ENCODE measurements at places on chromosomes 7 and 10.

DNA sequence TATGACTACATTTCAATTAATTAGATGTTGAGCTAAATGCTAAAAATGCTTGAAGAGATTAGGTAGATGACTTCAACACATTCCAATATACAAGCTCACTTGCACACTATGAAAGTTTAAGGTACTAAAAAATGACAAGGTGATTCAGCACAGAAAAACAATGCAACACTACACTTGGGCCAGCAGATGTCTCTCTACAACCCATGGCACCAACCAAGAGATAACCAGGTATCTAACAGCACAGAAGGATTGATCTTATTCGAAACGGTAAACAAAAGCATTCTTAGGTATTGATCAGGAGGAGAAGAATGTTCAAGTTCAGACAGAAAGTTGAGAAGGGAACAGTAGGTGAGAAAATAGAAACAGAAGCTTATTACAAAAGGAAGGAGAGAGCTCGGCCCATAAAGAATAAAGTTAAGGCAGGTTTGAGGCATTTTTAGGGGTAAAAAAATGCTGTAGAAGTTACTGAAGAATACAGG is 248.2 kb upstream of the KLF14 start:
- DNase-seq, result no peak

- DNase-seq, result no peak
Observed at GRCh38 chr7:154795437-154795836, 207.5 kb downstream of the PAXIP1 start.

DNA sequence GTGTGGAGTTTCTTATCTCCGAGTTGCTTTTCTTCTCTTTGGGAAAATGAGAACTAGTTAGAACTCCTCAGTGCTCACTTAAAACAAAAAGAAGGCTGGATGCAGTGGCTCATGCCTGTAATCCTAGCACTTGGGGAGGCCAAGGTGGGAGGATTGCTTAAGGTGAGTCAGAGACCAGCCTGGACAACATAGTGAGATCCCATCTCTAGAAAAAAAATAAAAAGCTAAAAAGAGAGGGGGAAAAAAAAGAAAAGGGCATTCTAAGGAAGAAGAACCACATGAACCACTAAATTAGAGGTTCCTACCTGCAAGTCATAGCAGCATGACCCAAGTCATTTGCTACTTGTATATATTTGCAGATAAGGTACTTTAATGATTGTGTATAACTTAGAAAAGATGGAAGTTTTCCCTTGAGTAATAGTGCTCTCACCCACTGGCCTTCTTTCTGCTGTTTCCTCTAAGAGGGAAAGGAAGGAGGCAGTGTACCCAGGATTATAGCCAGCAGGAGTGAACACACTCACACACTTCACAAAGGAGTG is 87.8 kb downstream of the CCDC71L start:
- no peak for DNase-seq

GRCh38 chr10:101710059-101710695 is 15.2 kb upstream of the FBXW4 start:
- DNase-seq, result no peak

DNA sequence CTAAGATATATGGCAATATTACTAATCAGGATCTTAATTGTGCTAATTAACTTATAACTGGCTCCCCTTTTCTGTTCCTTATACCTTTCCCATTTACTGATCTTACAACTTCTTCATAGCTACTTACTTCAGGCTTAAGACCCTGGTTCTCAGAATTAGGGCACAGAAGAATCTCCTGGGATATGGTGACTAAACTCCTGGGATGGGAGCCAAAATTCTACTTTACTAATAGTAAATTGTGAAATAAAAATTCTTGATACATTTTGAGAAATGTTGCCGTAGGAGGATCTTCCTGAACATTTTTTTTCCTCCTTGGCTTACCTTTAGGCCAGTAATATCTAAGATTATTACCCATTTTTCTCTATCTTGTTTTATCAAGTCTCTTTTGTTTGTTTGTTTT is 309.5 kb downstream of the ATRNL1 start:
- DNase-seq, result no peak

DNA sequence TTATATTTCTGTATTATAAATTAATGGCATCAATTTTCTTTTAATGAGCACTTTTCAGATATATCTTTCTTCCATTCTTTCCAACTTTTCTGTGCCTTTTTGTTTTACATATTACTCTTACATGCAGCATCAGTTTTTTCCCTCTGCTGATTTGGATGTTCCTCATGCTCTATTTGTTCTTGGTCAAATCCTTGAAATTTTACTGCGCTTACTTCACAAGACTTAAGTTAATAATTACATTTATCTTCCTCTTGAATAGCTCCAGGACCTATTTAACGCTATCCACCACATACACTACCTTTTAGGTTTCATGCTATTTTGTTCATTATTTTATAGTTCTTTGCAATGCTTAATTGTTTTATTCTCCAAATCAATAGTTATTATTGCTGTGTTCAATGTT is 97.6 kb upstream of the CTTNBP2 start:
- DNase-seq, result no peak

- no peak for DNase-seq
Observed at GRCh38 chr7:20581956-20582355, 33.5 kb upstream of the ABCB5 start.

DNA sequence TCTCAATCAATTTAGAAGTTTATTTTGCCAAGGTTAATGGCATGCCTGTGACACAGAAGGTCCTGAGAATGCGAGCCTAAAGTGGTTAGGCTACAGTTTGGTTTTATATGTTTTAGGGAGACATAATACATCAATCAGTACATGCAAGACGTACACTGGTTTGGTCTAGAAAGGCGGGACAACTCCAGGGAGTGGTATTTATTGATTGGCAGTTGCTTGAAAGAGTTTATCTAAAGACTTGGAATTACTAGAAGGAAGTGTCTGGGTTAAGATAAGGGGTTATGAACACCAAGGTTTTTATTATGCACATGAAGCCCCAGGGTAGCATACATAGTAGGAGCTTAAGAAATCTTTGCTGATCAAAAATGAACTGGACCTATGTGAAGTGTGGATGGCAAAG is 21.5 kb downstream of the NPVF start:
- no peak for DNase-seq

DNA sequence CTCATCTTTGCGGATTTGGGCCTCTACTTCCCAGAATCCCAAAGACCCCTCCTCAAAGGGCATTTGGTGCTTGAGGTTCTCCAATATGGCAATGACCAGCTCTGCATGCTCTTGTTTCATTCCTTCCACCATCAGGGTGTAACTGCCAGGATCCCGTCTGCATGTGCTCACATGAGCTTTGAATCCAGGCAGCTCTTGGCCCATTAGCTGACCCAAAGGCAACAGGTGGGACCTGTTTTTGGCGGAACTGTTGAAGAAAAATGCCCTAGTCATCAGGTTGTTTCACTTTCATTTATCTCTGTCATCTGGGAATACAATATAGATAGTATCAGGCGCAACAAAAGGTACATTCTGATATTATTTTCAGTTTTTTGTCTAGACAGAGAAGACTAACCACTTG is 159.1 kb upstream of the TCF7L2 start:
- DNase-seq, result no peak

- no peak for DNase-seq
Observed at GRCh38 chr10:69663369-69663947, 33.4 kb downstream of the FAM241B start.

GRCh38 chr7:14628516-14628915 is 274.0 kb downstream of the DGKB start:
- DNase-seq, result no peak

DNA sequence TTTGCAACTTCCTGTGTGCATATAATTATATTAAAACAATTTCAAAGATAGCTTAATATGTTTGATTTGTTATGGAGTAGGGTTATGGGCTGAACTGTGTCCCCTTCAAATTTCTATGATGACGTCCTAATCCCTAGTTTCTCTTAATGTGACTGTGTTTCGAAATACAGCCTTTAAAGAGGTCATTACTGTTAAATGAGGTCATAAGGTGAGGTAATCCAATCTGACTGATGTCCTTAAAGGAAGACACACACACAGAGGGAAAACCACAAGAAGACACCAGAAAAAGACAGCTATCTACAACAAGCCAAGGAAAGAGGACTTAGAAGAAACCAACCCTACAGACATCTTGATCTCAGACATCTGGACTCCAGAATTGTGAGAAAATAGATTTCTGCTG is 407.4 kb downstream of the MAGI2 start:
- DNase-seq, result no peak

DNA sequence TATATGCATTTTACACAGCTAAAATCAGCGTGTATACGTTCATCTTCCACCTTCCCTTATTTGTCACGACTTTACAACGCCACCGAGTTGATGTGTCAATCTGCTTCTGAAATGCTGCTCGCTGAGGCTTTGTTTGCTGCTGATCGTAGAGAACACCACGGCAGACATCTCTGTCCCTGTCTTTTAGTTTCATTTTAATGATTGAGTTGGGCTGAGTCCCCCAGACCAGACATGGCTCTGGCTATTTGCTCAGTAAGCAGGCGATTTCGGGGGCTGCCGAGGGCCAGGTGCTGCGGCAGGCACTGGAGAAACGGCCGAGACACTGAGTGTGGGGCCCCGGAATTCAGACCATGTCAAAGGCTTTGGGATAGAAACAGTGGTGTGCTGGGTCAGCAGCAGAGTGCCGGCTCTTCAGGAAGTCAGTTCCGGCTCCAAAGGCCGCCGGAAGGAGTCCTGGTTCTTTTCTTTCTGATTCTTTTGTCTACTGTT is 5.0 kb downstream of the LRRC27 start:
- DNase-seq, result peak; percentile 55

GRCh38 chr7:44534501-44534900 is 6.6 kb downstream of the NPC1L1 start:
- no peak for DNase-seq

DNA sequence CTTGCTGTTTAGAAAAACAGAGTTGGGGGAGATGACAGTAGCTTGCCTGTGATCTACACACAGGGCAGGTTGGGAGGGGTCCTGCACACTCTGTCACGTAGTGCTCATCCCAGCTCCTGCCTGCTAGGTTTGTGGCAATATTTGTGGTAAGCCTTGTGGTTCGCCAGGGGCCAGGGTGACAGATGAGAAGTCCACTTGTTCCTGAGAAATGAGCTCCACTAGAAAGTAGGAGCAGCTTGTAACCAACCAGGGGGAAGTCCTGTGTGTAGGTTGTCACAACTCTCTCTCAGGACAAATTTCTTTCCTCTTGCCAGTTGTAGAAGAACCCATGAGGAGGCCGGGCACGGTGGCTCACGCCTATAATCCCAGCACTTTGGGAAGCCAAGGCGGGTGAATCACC is 147.0 kb downstream of the TCF7L2 start:
- DNase-seq, result no peak

- DNase-seq, result no peak
Observed at GRCh38 chr7:39145935-39146334, 168.2 kb downstream of the POU6F2 start.

- DNase-seq, result no peak
Observed at GRCh38 chr7:28872226-28872625, 85.9 kb downstream of the TRIL start.

DNA sequence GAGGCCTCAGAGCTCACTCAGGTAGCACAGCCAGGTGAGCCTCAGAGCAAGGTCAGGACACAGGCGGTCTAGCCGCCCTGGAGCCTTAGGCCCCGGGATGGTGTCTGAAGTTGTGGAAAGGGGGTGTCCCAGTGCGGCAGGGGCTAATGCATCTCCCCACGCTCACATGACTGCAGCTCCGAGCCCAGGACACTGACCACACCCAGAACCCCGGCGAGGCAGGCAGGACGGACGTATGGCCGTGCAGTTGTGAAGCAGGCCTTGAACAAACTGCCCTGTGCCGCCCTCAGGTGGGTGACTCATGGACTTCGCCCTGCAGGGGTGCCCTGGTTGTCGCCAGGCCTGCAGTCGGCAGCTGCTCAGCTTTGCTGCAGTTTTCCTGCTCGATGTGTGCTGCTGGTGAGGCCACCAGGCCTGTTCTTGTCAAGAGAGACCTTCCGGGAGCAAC is 5.0 kb upstream of the PRKAR1B start:
- no peak for DNase-seq

GRCh38 chr7:36071605-36072004 is 81.4 kb upstream of the EEPD1 start:
- no peak for DNase-seq

DNA sequence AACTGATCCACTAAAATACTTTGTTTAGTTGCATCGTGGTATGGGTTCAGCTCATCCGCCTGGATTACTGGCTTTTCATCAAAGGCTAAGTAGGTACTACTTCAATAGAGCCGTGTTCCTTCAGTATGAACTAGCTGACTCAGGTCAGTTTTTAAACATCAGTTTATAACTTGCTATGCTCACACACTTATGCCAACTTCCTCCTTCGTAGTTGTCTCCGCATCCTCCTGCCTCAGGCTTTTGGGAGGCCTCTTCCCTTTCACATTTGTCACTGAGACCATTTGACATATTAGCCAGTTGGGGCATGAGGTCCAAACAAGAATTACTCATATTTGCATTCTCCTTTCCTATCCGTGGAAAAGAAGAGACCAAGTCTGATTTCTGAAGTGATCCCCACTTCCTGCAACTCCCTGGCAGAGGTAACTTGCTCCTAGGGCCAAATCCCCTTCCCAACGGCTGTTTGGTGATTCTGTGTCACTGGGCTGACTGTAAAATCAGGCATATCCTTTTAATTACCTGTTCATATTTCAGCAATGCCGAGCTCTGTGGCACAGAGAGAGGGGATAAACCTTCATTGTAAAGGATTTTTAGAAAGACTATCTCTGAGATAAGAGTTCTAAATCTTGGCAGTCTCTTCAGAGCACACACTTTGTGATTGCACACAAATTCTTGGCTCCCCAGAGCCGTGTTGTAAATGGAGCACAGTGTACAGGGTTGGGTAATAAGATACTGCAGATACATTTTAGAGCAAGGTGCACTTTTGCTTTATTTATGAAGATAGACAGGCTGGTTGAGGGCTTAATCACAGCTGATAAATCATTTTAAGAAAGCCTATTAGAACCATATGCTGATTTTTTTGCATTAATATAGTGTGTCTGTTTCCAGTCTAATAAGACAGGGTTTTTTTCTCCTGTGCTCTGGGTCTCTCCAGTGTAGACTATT is 108.0 kb downstream of the CREB5 start:
- DNase-seq, result no peak

GRCh38 chr10:1661859-1662437 is 75.4 kb downstream of the ADARB2 start:
- DNase-seq, result no peak

- no peak for DNase-seq
Observed at GRCh38 chr7:85023066-85023712, 163.7 kb downstream of the SEMA3D start.

DNA sequence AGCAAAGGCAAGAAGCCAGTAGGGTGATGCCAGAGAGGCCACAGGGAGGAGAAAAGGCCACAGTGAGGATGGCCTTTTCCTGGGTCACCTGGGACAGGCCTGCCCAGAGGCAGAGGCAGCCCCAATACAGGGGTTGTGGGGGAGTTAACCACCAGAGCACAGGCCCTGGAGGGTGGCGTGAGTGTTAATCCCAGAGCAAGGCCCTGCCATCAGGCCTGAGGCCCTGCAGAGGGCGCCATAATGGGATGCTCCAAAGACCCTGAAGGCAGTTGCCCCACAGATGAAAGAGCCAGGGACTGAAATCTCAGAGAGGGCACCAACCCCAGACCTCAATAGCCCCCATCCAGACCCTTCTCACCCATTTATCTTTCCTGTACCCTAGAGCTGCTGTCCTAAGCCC is 23.9 kb downstream of the SLC13A4 start:
- no peak for DNase-seq
